ENCODE measurements at places on chromosomes 4 and X.
A peak's percentile ranks its signal among the peaks of the same experiment; 100 is the strongest.

GRCh38 chrX:13482746-13483541 is 86.5 kb upstream of the EGFL6 start:
- no peak for DNase-seq

DNA sequence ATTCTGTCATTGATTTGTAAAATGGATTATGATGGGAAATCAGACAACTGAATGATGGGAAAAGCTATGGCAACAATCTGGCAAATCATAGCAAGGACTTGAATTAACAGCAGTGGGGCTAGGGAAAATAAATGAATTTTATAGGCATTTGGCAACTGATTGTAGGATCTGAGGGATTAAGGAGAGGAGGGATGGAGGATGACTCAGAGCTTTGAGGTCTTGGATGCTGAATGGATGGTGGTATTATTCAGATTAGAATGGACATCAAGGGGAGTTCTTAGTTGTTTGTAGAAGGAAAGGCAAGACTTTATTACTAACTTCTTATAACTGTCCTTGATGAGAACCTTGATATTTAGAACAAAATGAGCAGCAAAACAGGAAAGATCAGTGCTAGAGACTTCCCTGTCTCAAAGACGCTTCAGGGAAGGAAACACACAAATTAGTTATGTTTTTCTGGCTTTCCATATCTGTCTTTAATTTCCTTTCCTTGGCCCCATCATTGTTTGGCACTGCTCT is 51.4 kb upstream of the HHIP start:
- no peak for DNase-seq

DNA sequence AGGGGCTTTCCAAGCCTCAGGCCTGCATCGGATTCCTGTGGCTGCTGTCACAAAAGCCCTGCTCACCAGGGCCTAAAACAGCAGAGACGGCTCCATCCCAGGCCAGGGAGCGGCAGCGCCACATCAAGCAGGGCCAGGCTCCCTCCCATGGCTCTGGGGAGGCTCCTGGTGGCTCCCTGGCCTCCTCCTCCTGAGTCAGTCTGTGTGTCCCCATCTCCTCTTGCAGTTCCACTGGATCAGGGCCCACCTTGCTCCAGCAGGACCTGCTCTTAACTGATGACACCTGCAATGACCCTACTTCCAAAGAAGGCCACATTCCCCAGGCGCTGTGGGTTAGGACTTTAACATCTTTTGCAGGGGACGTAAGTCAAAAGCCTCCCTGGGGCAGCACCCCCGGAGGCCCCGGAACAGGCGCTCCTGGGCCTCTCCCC is 51.9 kb downstream of the CPZ start:
- DNase-seq = no peak

DNA sequence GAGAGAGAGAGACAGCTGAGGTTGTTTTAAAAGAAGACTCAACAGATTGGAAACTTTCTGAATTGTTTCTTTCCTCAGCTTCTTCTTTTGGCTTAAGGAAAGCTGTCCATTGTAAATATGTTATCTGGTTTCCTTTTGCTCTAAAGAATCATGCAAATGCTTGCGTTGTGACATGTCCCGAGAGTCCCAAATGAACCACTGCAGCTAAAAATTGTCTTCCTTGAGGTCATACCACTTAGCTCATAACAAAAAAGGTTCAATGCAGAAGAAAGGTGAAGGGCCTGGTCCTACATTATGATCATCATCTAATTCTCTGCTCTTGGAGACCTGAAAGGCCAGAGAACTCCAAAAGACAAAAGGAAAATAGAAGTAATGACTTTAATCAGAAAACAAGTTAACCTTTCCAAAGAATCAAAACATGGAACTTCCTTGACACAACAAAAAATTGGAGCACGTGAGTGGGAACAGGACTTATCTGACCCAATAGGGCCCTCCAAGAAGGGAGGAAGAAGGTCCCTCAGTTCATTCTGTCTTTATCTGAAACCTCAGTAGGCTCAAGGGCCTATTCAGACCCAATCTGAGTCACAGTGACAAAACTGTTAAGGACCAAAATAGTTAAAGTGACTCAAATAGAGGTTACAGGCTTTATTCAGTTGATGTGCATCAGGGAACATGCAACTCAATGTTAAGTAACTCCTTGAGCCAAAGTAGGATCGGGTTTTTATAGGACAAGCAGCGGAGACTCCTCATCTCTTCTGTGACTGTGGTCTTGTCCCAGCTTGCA is 14.7 kb upstream of the VSIG1 start:
- DNase-seq = no peak

- DNase-seq = no peak
These were observed 89.2 kb upstream of the GLRA2 start for GRCh38 chrX:14440106-14440505.

GRCh38 chr4:55661398-55662056 is 25.4 kb upstream of the NMU start:
- no peak for DNase-seq

DNA sequence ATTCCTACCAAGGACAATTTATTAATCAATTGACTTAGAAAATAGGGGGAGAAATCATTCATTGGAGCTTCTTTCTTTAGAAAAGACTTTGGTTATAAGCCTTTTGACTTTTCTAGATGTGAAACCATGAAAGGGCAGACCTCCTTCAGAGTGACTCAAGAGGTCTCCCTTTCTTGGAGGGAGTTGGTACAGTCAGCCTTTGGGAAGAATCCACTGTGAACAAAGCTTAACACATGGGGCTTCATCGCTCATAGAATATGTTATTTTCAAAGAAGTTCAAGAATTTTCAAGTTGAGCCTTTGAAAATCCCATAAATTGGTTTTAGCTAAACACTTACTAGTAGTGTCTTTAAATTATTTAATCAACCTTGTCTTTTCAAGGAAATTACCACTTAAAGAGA is 28.0 kb downstream of the RIPPLY1 start:
- DNase-seq = no peak

DNA sequence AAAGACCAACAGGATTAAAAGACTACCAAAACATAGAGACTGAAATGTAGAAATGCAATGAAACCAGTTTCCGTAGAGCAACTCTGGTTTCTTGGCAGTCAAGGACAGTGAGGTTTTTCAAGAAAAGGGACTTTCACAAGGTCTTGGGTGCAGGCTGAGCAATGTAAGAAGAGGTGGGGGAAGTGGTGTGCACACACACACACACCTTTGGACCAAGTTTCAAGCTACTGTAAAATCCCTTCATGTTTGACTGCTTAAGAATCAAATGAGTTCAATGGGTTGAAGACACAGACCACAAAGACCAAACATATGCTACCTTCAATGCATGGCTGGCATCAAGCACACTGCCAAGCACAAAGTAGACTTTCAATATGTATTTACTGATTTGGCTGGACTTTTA is 17.8 kb upstream of the MCF2 start:
- DNase-seq = no peak

DNA sequence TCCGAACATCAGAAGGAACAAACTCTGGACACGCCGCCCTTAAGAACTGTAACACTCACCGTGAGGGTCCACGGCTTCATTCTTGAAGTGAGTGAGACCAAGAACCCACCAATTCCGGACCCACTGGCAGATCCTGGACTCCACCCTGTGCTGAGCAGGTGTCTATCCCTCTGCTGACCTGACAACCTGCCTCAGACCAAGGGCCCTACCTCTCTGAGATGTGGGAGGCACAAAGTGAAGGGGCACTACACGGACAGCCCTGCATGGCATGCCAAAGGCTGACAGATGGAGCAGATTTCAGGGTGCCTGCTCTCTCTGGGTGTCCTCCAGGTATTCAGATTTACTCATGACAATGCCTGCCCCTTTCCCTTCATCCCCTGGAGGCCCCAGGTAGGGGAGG is 14.0 kb upstream of the HSFX1 start:
- DNase-seq = no peak

DNA sequence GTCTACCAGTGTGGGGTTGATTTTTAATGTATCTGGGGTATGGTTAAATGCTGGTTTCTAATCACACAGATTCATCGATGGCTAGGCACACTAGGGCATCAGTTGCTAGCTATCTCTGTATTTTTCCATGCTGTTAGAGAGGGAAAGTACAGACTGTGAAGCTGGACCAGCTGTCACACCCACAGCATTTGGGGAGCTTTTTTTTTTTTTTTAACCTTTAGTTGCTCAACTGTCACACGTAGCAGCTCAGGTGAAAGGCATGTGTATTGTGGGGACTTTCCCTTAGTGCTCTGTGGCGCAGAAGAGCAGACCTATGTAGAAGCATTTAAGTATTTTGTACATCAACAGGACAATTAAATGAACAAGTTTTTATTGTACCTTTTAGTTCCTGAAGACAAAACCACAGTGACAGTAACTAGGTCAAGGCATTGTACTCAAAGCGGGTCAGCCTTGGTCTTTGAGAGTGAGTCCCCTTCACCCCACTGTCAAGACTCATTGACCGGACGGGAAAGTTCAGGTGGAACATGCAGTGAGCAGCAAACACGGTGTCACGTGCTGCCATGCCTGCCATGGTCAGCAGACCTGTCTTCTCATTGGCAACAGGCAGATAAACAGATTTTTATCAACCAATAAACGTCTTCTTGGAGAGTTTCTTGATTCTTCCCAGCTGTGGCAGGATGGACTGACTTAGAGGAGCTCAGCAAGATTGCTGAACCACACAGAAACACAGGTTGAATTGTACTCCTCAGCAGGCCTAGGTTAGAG is 65.3 kb downstream of the CASP3 start:
- no peak for DNase-seq

- DNase-seq = no peak
These were observed 290.2 kb downstream of the ZNF674 start for GRCh38 chrX:46255046-46255445.

DNA sequence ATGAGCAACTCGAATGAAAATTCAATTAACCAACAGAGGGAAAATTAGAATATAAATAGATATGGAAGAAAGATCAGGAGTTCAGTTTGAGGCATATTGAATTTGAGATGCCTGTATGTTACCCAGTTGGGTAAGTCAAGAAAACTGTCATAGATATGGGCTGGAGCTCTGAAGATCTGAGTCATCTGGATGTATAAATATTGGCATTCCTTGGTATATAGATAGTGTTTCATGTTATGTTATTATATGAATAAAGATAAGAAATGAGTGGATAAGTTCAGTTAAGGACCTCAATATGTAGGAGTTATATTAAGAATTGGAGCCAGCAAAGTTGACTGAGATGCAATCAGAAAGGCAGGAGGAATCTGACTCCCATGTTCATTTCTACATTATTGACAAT is 543.6 kb upstream of the SMIM31 start:
- no peak for DNase-seq

DNA sequence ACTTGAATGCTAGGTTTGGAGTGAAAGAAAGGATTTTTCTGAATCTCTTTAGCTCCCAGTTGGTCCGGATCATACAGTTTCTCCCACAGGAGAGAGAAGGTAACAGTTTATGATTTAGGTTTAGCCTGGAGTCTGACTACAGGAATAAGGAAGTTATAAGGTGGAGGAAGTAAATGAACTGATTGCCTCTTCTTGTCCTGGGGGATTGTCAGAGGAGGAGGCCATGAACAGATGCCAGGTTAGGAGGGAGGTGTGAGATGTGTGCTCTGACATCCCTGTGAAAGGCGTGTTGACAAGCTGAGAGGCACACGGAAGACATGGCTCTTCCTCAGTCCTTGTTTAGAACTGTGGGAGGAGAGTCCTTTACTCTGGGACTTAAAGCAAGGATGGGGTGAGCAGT is 64.4 kb downstream of the CHRNA9 start:
- DNase-seq = no peak

GRCh38 chr4:25377572-25378436 is 741 bp downstream of the ANAPC4 start:
- DNase-seq = no peak

DNA sequence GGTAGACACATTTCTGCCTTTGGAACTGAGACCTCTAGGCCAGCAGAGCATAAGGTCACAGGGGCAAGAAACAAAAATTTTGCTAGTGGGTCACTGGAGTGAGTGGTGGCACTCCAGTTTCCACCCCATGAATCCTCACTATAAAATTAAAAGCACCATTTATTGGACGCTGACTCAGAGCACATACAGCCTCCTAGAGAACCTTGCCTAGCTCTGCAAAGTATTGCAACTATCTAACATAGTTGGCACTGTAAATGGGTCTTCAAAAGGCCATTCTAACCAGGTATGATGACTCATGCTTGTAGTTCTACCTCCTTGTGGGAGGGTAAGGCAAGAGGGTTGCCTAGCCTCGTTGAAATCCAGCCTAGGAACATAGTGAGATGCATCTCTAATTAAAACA is 25.1 kb downstream of the RRAGB start:
- no peak for DNase-seq

DNA sequence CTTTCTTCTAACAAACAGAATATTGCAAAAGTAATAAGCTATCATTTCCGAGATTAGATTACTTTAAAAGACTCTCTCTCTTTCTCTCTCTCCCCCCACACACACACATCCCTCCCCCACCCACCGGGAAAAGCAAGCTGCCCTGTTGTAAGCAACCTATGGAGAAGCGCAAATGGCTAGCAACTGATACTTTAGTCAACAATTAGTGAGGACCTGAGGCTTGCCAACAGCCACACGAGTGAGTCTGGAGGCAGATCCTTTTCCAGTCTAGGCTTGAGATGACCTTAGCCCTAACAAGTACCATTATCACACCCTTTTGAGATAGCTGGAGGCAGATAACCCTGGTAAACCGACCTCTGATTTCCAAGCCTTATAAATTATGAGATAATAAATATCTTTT is 19.7 kb upstream of the ADGRL3 start:
- no peak for DNase-seq

- DNase-seq = peak; percentile 25
These were observed 11.9 kb downstream of the TMPRSS11D start for GRCh38 chr4:67871867-67872266.

GRCh38 chr4:14218641-14219040 is 591.1 kb upstream of the BOD1L1 start:
- no peak for DNase-seq

DNA sequence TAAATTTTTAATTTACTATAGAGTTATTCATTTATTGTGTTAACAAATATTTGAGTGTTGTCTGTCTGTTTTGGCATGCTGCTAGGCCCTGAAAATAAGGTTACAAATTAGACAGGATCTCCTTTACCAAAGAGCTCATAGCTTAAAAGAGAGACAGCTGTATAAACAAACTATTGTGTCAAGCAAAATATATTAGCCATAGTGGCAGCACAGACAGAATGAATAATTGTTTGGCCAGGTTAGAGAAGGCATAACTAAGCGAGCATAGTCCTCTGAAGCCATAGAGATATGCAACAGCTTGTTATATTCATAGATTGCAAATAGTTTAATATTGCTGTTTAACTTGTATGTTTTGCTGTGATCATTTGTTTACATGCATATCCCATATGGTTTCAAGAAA is 66.7 kb upstream of the NDUFC1 start:
- no peak for DNase-seq

DNA sequence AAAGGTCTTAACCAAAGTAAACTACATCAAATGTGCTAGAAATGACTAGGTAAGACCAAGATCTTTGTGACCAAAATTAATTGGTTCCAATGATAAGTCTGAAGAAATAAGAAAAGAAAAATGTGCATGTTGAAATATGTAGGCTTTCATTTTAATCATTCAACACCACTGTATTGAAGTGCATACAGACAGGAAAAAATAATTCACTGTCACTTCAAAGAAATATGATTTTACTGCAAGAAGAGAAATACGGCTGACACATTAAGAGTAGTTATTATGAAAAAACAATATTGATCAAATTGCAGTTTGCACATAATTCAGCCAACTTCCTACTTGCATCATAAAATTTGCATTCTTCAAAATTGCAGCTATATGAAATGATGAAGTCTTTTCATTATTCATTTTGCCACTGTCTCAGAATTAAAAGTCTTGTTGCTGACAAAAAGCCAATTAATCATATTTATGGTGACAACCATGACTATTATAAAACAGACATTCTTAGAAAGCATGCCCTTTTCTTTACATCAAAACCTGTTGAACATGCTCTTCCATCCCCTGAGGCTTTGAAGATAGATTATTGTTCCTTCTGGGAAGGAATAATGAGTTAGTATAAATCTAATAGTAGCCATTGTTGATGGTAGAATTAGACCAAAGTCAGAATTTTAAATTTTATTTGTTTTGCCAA is 405.9 kb upstream of the MAD2L1 start:
- DNase-seq = no peak

Measured in SW 1271 (cell line).